ENCODE measurements at places on chromosomes 5 and 9.

- peak; percentile 83 for DNase-seq
Measured at GRCh38 chr5:36305571-36306326, 4.0 kb upstream of the RANBP3L start.

- DNase-seq, result no peak
Measured at GRCh38 chr5:96683392-96683791, 21.2 kb downstream of the CAST start.

DNA sequence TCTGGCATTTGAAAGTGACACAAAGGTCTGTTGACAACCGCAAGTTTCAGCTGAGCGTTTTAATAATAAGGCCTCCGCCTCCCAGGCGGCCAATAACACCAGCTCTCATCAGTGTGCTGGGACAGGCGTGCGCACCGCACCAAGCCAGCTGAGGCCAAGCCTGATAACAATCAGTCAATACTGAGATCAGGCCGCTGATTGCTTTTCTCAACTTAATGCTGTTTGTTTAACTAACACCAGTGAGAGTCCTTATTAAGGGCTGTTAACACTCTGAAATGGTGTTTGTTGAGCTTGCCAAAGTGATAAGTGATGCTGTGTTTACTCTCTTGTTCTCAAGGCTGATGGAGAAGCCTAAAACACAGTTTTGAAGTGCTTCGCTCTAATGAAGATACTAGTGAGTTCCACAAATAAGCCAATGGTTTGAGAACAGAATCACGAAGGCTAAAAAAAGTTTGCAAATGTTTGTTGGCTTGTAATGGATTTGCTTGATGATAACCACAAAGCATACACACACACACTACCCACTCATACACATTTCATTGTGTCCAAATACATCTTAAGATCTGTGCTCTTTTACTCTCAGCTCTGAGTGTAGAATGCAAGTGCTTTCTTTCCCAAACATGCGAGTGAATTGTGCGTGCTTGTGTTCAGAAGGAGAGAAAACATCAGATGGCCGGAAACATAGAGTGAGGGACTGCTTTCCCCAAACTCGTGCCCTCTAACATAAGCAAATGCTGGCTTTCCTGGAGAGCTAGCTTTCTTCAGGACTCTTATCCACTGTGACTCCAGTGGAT is 330.4 kb upstream of the KLF4 start:
- DNase-seq, result no peak

GRCh38 chr5:66356011-66356565 is 212.0 kb downstream of the SREK1 start:
- DNase-seq, result peak; percentile 12

DNA sequence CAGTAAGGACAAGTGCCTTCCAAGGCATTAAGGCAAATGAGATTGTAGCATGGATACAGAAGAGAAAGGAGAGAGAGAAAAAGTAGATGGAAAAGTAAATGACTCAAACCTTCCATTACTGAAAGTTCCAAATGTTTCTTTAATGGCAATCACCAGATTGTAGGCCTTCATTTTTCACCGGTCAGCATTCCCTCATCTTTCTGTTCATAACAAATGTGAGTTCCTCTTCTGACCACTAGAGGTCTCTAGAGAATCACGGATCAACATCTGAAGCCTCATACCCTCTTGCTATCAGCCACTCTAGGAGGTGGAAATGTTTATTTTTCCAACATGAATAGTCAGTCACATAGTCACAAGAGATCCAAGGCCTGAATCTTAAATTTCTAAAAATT is 73.6 kb upstream of the RPS23 start:
- DNase-seq, result peak; percentile 90

DNA sequence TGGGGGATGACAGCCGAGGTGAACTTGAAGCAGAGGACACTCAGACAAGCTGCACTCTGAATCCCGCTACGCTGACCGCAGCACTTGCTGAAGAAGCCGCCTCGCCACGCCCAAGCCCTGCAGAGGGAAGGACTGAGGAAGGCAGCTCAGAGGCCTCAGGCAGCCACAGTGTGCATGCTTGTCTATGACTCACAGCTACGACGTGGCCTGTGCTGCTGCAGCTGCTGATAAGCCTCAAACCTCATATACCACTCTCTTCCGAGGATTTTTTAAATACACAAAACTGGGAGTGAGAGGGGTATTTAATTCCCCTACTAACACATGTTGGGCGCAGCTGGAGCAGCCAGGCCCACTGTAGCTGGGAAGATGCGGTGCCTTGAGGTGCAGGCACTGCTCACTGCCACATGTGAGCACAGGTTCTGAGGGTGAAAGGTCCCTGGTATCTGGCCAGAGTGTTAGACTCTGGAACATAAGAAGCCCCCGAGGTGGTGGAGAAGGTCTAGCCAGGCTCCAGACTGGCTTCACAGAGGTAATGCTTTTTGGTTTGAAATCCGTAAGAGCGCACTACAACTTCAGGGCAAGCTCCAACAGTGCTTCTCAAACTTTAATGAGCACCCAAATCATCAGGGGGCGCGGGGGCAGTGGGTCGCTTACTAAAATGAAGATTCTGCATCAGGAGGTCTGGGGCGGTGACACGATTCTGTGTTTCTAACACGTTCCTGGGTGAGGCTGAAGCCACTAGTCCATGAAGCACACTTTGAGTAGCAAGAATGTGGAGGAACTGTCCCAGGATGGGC is 196.8 kb downstream of the AUH start:
- DNase-seq, result peak; percentile 97

DNA sequence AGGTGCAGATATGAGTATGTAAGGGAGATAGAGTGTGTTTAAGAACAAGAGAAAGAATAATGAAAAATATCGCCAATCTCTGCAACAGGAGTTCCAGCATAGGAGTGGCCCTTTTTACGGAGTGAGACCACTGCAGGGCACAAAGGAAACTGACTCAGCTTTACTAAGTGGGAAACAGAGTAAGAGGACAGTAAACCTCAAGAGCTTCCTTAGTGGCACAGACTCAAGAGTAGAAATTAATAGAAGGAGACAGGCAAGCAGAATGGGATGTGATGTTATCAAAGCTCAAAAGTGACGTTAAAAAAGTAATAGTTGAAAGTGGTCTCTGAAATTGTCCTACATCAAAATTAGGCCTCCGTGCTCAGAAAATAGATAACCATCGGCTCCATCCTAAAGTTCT is 2.1 kb upstream of the SH3RF2 start:
- no peak for DNase-seq

GRCh38 chr9:87040410-87041009 is 93.2 kb upstream of the GAS1 start:
- DNase-seq, result no peak

DNA sequence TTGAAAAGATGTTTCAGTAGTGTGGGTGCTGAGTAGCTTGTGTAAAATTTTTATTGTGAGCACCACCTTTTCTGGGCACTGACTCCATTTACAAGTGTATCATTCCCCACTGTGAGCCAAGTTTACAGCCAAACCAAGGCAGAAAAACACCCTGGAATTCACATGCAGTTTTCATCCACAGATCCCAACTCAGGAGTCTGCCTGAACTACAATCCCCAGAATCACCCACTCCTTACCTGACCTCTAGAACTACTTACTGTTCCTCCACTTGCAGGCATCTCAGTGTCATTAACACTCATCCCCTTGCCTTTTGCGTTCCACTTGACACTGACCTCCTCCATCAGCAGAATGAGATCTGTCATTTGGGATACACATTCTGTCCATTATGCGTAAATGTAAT is 2042.6 kb upstream of the CDH6 start:
- DNase-seq, result no peak

GRCh38 chr5:156920042-156920860 is 42.8 kb downstream of the TIMD4 start:
- DNase-seq, result no peak

- DNase-seq, result peak; percentile 3
Measured at GRCh38 chr9:129382281-129383018, 204.4 kb upstream of the IER5L start.

DNA sequence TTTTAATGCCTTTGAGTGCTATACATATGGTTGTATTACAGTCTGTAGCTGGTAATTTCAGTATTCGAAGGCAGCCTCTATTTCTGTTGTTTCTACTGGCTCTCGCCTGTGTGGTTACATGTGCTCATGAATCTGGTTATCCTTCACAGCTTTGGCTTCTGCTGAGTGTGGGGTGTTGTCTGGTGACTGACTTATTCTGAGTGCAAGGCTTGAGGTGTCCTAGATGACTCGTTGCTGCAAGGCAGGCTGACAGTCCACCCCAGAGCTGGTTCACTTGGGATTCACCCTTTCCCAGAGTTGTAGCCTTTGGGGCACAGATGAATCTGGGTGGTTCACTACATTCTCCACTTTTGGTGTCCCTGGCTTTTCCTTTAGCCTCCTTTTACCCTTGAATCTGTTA is 41.4 kb downstream of the PDE8B start:
- DNase-seq, result no peak

GRCh38 chr5:122101636-122102285 is 23.7 kb upstream of the LOX start:
- peak; percentile 91 for DNase-seq

GRCh38 chr9:97311798-97312500 is 4.5 kb downstream of the CCDC180 start:
- DNase-seq, result no peak
